AG08395 (cell line): ENCODE measurements at places on chromosomes 12 and 14.

DNA sequence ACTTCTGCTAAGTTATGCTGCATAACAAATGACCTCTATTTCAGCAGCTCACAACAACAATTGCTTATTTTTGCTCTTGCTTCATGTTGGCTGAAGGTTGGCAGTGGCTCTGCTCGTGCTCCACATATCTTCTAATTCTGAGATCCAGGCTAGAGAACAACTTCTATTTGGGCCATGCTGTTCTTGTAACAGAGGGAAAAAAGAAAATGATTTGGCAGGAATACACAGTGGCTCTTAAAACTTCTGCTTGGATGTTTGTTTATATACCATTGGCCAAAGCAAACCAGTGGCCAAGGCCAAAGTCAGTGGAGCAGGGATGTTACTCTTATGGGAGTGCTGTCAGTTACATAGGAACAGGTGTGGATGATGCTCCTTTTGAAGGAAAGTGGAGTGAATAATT, 32.1 kb downstream of the GPHN start:
- no peak for DNase-seq

GRCh38 chr14:83913476-83913875, 1616.5 kb upstream of the FLRT2 start:
- DNase-seq = no peak

GRCh38 chr12:2311020-2311778, 258.4 kb downstream of the CACNA1C start:
- peak; percentile 90 for DNase-seq

GRCh38 chr12:29944269-29945000, 160.7 kb upstream of the TMTC1 start:
- DNase-seq = no peak

DNA sequence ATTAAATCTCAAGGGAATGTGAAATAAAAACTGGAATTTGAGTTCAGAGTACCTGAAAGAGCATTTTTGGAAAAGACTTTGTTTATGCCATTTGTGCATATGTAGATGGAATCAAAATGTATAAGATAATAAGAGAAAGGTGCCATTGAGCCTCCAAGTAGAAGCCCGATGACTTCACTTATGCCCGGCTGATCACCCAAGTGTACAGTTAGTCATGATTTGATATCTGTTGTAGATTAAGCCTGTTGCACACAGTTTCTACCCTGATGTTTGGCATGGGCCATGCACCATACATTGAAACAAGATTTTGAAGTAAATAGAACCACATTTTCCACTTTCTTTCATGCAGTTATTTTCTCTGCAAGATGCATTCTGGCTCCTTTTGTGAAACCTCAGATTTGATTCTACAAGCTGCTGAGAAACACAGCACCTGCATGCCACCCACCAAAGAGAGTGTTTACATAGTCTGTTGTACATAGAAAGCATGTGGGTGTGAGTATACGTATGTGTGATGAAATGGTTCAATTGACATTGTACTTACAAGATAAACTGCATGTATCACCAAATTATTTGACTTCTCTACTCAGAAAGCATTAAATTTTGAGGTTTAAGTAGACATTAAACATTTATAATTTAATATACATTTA, 772.5 kb downstream of the DIO2 start:
- DNase-seq = no peak

- no peak for DNase-seq
Measured at GRCh38 chr12:24127919-24128721, 178.7 kb upstream of the SOX5 start.

DNA sequence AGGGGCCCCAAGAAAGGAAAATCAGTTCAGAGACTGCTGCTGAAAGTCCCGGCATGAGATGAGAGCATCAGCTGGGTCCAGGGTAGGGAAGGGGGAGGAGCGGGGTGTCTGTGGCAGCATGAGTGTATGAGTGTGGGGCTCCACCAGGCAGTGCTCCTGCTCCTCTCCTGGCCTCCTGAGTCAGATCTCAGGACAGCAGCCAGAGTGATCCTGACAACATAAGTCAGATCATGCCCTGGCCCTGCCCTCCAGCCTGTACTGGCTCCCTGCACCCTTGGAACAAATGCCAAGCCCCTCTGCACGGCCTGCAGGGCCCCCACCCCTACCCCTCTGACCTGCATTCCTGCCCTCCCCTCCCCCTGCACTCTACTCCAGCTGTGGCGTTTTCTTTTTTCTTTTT, 24.2 kb upstream of the LRP1-AS start:
- DNase-seq = peak; percentile 85
